ENCODE measurements at places on chromosomes 11 and 22.

- DNase-seq: no peak
These were observed 3.9 kb downstream of the TNNT3 start for GRCh38 chr11:1923201-1923956.

GRCh38 chr11:59776210-59777066 is 21.3 kb downstream of the STX3 start:
- DNase-seq: no peak

DNA sequence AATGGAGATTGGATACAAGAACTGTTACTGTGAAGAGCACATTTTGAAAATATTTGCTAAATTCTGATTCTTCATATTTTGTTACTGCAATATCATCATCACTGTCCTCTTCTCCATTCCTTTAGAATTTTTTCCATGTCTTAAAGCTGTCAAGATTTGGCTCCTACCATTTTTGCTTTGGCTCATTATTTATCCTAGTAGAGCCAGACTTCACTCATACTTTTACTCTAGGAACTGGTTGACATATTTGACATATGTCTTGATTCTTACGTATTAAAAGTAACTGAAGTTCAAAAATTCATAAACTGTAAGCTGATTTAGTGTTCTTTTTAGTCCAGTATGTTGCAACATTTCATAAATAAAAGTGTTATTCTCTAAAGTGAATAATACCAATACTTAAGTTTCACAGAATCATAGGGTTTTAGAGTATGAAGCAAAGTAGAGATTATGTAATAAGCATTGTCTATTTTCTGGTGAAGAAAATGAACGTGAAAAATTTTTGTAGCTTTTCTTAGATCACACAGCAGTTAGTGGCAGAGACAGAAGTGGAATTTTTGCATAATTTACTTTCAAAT is 225.6 kb downstream of the TMEM135 start:
- no peak for DNase-seq

GRCh38 chr11:2180789-2181370 is 9.3 kb upstream of the TH start:
- DNase-seq: no peak

DNA sequence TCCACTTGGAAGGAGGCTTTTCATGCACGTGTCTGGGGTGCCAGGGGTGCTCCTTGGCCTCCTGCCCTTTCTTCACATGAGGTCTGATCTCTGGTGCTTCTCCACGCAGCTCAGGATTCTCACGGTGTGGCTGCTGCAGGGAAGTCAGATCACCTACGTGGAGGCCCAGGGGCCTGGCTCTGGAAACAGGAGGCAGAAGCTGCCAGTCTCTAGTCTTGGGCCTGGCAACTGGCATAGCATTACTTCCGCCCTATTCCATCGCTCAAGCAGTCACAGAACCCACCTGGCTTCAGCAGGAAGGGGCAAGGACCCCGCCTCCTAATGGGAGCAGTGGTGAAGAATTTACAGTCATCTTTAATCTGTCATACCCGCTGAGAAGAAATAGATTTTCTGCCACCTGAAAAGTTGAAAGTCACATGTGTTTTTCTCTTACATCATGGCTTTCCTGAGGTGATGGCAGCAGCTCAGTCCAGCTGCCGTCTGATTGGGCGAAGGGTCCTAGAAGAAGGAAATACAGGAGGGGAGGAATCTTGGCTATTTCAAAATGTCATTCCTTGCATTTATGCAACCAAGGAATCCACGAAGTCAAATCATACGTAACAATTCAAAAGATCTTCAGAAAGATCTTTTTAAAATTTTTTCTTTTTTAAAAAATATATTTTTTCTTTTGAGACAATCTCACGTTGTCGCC is 50.1 kb upstream of the DKK3 start:
- no peak for DNase-seq

GRCh38 chr11:115501893-115502589 is 2.2 kb downstream of the CADM1 start:
- peak; percentile 53 for DNase-seq

DNA sequence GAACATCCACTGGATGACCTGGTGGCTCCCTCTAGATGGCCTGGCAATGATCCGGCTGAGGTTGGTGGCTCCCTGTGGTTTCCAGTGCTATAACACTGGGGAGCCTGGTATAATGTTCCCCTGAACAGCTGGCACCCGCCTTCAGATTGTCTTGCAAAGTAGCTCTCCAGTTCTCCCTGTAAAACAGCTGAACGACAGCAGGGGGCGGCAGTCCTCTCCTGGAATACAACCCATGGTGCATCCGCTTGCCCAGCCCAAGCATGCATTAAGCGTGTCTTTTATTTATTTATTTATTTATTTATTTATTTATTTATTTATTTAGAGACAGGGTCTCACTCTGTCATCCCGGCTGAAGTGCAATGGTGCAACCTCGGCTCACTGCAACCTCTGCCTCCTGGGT is 258.9 kb downstream of the BUD13 start:
- no peak for DNase-seq

DNA sequence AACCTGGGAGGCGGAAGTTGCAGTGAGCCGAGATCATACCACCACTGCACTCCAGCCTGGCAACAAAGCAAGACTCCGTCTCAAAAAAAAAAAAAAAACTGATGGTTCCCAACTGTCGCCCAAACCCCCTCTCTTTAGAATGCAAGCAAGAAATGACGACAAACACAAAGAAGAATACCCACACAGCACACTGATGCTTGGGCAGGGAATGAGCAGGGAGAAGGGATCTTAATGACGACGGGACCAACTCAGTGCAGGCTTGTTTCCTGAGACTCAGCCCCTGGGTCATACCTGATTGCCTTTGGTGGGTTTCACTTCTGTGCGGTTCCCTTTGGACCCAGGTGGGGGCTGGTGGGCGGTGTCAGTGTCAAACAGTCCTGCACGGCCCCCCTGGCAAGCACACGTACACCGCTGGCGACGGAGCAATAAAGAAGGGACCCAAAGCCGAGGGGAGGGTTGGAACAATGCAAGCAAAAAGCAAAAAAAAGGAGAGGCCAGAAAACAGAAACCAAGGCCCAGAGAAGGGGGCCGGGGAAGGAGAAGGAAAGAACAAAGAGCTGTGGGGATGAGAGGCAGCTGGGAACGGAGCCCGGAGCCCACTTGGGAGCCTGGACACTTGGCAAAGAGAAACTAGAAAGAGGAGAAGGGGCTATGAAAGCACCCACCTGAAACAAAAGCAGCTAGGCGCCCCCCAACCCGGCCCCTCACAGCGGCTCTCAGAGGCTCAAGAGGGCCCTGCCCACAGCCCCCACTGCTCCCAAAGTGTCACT is 99.6 kb downstream of the CELSR1 start:
- DNase-seq: no peak

GRCh38 chr22:37109242-37109917 is at the start of gene TMPRSS6:
Gene TMPRSS6 (minus strand): TSS chr22:37109713. CDS start chr22:37103417, 6,296 bp downstream.
- no peak for DNase-seq

- DNase-seq: peak; percentile 48
These were observed 453 bp downstream of the GAS2 start for GRCh38 chr11:22666688-22667439.

DNA sequence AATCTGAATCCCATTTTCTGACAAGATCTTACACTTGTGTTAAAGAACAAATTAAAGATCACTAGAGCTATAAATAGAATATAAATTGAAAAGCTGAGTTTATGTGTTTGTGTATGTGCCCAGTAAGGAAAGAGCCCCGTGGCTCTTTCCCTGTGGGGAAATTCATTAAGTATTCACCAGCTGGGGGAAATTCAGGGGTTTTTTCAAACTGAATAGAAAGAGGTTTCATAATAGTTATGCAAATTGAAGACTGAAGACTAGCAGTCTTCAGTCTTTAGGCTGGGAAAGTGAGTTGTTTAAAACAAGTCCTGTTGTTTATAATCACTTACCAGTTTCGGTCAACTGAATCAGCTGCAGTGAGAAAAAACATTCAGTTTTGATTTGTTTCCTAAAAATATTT is 11.3 kb upstream of the MS4A7 start:
- no peak for DNase-seq

GRCh38 chr11:75802021-75802912 is 12.7 kb upstream of the UVRAG start:
- DNase-seq: no peak

GRCh38 chr11:95256321-95256779 is 25.3 kb upstream of the SESN3 start:
- no peak for DNase-seq

- DNase-seq: no peak
These were observed 1.7 kb upstream of the SCO2 start for GRCh38 chr22:50526834-50527801.

DNA sequence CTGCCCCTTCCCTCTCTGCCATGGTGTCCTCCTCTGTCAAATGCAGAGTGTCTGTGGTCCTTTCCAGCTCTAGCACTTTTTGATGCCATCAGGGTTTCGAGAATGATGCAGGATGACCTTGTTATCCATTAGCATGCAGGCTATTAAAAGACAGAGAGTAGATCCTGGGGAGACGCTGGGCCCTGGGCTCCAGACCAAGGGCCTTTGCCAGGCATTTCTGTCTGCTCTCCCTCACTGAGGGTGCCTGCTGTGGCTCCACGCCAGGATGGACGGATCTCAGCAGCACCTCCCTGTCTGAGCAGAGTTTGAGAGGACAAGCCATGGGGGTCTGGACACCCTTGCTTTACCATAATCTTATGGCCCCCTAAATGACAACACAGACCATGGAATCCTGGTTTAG is 110.8 kb upstream of the CD82 start:
- DNase-seq: no peak

Measured in left kidney (tissue), 8 donors.